ENCODE measurements at places on chromosomes 12 and 14.

GRCh38 chr12:24997970-24998582, 49.2 kb upstream of the BCAT1 start:
- DNase-seq = no peak

DNA sequence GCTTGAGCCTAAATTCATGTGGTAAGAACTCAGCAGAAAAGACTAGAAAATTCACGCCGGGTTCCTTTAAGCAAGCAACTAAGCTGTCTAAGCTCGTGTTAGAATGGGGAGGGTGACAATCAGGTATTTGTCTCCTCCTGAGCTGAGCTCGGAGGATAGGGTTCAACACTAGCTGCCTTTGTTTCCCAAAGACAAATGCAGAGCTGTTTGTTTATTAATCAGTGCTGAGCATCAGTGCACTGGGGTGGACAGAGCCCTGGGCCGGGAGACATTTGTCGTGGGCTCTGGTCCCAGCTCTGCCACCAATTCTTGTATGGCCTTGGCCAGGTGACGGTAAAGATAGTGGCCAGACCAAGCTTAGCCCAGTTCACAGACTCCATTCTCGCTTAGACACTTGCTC, 43.7 kb downstream of the DEGS2 start:
- no peak for DNase-seq

GRCh38 chr12:15601210-15601800, 187.9 kb downstream of the EPS8 start:
- no peak for DNase-seq

- DNase-seq = no peak
Measured at GRCh38 chr12:22858849-22859570, 234.0 kb downstream of the ETNK1 start.

- DNase-seq = no peak
Measured at GRCh38 chr12:31860401-31860800, 98.8 kb upstream of the RESF1 start.

Data from stimulated activated CD8-positive, alpha-beta memory T cell treated with anti-CD3 and anti-CD28 coated beads, Interleukin-4, amount 100 ng/mL, for 1 hour (primary cell).